ENCODE measurements at places on chromosomes 12 and 14.

- DNase-seq, result no peak
Measured at GRCh38 chr14:35480119-35480769, 53.7 kb upstream of the INSM2 start.

GRCh38 chr12:29275834-29276233 lies 105.1 kb downstream of the ERGIC2 start:
- DNase-seq, result no peak

DNA sequence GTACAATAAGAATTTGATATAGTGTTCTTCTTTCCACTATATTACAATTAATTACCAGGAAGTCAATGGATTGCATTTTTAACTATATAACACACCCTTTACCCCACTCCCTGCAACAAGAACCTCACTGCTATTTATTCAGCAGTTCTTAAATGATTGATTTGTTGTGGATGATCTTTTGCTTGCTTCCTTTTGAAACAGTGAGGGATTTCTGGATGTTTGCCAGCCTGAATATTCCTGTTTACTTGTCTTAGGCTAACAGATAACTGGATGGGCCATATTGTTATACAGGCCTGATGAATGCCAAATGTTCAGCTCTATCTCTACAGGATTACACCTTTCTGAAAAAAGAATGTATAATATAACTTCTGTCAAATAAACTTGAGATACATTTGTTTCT lies 497.6 kb downstream of the APAF1 start:
- peak; percentile 32 for DNase-seq

DNA sequence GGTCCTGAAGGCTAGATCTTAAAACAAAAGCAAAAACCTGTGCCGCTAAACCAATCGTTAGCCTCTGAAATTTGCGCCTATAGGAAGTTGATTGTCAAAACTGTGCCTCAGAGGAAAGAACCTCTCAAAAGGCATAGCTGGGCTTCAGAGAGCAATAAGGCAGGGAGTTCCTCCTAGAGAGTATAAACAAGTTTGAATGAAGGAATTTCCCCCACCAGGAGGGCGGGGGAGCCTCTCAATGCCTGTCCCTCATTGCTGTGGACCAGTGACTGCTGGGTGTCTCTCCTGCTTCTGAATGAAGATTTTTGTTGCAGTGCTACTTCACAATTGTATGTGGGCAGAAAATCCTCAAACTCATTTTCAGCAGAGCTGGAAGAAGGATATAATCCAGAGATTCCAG lies 88.6 kb downstream of the KCNK10 start:
- DNase-seq, result no peak

GRCh38 chr14:34713681-34714319 lies 593 bp downstream of the CFL2 start:
- DNase-seq, result peak; percentile 87

- DNase-seq, result no peak
Measured at GRCh38 chr12:8696442-8697090, 1.2 kb upstream of the RIMKLB start.

DNA sequence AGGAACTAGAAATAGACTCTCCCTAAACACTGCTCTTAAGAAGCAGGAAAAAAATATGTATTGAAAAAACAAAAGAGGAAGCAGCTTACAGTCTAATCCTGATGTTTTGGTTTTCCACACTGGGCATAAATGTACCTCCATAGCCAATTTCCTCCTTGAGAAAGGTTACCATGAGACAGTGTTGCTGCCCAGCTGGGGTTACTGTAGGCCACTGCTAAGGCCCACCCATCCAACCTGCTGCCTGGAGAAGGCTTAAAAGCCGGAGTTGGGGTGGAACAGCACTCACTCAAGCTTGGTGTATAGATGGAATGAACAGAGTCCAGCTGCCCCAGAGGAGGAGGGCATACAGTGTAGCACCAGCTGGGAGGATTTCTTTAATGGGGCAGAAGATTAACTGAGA lies 41.1 kb downstream of the ERG28 start:
- no peak for DNase-seq

GRCh38 chr14:63782683-63783389 lies 55.0 kb upstream of the SGPP1 start:
- no peak for DNase-seq

DNA sequence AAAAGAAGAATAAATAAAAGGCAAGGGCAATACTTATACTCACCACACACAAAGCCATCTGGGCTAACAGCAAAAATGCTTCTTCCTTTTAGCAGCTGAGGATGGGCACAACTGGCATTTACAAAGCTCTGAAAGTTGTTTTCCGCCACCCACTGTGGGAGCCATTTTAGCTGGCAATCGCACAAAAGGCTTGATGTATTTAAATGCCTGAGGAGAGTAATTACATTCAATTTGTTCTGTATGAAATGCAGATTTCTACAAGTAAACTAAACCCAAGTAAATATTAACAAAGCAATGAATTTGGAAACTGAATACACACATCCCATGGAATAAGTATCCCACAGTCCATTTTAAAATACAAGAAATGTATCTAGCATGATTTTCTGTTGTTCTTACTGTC lies 37.5 kb downstream of the LRIG3 start:
- no peak for DNase-seq

DNA sequence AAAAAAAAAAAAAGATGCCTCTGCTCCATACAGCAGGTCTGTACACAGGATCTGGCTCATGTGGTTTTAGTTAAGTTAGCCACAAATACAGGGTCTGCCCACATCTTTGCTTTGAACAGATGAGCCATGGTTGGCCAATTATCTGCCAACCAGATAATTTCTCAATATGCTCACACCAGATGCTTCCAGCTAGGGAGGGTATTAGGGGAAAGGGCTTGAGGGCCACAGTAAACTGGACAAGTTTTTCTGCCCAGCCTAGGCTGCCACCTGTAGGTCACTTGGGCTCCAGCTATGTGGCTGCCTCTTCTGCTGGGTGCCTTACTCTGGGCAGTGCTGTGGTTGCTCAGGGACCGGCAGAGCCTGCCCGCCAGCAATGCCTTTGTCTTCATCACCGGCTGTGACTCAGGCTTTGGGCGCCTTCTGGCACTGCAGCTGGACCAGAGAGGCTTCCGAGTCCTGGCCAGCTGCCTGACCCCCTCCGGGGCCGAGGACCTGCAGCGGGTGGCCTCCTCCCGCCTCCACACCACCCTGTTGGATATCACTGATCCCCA lies 776 bp downstream of the RDH5 start:
- no peak for DNase-seq

DNA sequence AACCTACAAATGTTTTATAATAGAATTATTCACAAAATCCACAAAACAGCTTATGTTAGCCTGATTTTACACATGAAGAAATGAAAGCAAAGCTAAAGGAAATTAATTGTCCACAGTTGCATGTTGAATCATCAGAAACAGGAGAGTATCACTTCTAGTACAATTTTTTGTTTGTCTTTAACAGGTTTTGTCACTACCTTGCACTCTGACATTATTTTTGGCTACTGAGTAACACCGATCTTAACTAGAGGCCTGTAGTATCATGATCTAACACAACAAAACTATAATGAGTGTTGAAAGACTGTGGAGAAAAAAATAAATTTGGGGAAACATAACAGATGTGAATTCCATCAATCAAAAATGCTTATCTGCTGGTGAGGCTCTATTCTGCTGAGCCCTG lies 60.1 kb downstream of the TAOK3 start:
- DNase-seq, result no peak

- DNase-seq, result no peak
Measured at GRCh38 chr14:64685371-64686281, 18.6 kb upstream of the PLEKHG3 start.

DNA sequence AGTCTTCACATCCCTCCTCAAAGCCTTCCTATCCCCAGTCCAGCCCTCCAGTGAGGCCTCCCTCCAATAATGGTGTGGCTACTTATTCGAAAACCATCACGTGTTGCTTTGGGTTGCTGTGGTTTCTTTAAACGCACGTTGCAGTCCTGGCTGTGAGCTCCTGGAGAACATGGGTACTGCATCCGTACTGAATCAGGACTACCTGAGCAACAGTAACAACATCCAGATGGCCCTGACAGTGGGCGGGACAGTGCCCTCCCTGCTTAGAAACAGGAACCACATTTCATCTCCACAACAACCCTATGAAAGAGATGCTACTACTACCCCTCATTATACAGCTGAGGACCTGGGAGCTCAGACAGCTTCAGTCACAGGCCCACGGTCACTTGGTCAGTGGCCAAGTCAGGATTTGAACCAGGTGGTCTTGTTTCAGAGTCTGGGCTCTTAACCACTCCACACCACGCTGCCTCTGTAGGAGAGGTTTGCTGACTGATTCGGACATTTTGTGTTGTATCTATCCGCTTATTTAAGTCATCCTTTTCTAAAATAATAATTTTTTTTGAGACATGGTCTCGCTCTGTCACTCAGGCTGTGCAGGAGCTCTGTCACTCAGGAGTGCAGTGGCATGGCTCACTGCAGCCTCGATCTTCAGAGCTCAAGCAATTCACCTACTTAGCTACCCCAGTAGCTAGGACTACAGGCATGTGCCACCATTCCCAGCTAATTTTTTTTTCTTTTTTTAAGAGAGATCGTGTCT lies 104.8 kb downstream of the DPF3 start:
- no peak for DNase-seq

DNA sequence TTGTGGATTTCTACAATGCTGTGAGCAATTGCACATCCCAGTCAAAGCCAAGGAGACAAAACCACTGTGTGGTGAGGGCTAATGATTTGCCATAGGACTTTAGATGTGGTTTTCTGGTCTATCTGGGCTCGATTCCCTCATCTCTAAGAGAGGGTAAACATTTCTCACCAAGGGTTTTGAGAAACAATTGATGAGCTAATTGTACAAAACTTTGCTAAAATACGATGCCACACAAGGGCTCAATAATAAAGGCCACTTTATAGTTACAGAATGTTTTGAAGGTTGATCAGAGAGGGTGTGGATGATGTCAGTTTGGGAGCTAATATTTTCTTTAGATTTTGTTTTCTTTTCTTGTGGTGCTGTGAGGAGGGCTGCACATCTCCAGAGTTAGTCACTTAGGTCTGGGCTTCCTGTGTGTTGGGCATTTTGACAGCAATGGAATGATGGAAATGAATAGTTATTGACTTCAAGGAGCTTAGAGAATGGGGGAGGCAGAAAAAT lies 60.8 kb upstream of the SLC38A4 start:
- no peak for DNase-seq

DNA sequence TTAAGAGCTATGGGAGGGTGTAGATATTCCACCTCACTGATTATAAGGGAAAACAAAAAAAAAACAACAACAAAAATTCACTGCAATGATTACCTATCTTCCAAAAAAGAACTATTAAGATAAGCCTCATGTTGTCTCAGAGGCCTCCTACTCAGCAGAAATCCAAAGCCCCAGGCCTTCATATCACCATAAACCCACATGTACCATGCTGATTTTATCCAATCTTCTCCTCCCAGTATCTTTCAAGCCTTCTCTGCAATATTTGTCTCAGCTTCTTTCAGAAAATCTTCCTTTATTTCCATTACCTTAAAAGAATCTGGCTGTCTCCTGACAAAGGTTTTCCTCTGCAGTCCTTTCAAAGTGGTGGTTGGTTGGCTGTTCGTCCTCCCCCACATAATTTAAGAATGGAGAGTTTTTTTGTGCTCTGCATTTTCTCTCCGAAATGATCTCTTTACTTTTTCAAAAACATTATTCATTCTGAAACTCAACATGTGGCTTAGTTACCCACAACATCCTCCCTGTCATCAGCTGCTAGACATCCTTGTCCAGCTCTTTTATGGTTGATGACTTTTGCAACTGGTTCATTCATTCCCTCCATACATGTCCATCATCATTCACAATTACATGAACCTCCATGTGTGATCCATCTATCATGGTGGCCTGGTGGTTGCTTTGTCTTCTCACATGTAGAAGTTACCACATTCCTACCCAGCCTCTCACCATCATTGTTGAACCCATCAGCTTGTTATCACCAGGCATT lies 2.9 kb upstream of the EPYC start:
- DNase-seq, result no peak

DNA sequence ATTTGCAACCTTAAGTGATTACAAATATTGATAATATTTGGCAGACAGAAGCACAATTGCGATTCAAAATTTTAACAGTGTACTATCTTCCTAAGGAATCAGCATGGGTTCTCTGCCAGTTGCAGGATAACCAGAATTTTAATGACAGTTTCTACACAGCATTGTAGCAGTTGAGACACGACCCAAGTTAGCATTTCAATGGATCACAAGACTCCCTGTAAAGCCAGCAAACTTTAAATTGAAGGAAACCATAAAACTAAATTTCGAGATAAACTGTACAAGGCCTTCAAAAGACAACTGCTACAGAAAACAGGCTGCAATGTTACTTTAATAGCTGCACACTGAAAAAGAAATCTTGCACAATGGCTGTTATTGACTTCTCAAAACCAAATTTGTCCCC lies 154.9 kb downstream of the MED13L start:
- DNase-seq, result no peak

GRCh38 chr12:6195665-6196535 lies 4.3 kb upstream of the CD9 start:
- DNase-seq, result peak; percentile 32

- DNase-seq, result peak; percentile 80
Measured at GRCh38 chr14:65229748-65230728, 127.7 kb upstream of the MAX start.

GRCh38 chr12:51661199-51661598 lies 70.2 kb downstream of the SCN8A start:
- DNase-seq, result no peak

DNA sequence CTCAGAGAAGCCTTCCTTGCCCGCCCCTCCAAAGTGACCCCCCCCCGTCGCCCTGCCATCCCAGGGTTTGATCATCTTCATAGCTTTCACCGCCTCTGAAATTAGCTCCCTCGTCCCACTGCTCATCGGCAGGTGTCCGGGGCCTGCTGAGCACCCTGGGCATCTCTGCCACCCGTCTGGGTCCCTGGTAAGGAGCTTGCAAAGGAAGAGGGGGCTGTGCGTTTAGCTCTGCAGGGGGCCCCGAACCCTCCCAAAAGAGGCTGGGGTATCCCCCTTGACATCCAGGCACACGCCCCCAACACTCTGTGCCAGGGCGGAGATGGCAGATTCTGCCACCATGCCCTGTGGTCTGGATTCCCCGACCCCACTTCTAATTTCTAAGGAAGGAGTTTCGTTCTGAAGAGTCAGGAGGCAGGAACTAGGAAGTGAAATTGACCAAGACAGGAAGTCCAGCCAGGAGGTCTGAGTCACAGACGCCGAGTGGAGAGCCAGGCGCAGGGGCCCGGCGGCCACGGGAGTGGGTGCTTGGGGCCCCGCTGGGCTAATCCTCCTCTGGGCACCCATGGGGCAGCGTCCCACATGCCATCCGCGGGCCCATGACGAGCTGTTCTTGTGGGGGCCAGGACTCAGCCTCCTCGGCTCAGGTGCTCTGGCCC lies 95.7 kb downstream of the RFLNA start:
- DNase-seq, result no peak

- no peak for DNase-seq
Measured at GRCh38 chr12:111341426-111342065, 27.3 kb downstream of the PHETA1 start.

GRCh38 chr14:53044486-53044885 lies 93.6 kb upstream of the FERMT2 start:
- DNase-seq, result no peak

DNA sequence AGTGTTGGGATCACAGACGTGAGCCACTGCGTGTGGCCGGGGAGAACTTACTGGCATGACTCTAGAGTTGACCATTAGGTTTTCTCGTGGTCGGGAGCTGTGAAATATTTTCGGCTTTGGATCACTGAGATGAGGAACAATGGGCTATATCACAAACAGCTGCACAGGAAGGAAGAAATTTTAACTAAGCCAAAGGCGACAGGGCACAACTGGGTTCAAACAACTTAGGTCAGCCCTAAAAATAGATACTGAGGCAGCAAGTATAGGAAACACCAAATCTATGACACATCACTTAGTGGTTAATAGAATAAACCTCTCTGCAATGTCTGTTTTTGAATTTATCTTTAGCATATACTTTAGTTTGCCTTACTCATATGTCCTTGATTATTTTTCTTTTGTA lies 162.9 kb downstream of the LRIG3 start:
- DNase-seq, result no peak
